Spinal cord (tissue), 10 donors: ENCODE measurements at places on chromosomes 16 and 17. TPM values are rescaled to one million over a fixed set of nuclear protein-coding genes. Genes with fewer than 3 reads are reported as not detected.

GRCh38 chr17:30378241-30378824 lies 394 bp upstream of the CPD start:
- H3K27ac ChIP-seq, result peak overlapping the region; percentile 94
- no peaks in the 10 kb centered on the region for H3K36me3 ChIP-seq
- peaks cover 8% of the 10 kb centered on the region for H3K4me1 ChIP-seq
- no peaks in the 10 kb centered on the region for H3K27me3 ChIP-seq
- DNase-seq, result no peak
- peak overlapping the region; percentile 78 for H3K4me3 ChIP-seq

DNA sequence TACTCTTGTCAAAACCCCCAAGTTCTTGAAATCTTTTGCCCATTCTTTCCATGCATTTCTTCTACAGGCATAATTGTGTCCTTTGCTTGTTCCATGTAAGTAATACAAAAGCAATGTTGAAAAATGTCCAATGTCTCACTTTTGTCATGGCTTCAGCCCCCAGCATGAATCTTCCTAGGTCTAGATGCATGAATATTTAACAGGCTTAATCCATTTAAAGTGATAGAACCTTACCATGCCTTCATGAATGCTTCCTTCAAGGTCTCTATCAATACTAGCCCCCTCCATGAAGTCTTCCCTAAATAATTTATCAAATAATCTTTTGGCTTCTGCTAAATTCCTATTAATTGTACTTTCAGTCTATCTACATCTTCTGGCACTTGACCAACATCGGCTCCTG lies 46.1 kb upstream of the ANKFY1 start:
- peaks cover 4% of the 10 kb centered on the region for H3K4me1 ChIP-seq
- no peak overlapping the region for H3K4me3 ChIP-seq
- no peaks in the 10 kb centered on the region for H3K27me3 ChIP-seq
- H3K36me3 ChIP-seq, result no peaks in the 10 kb centered on the region
- no peak for DNase-seq
- H3K27ac ChIP-seq, result peak overlapping the region; percentile 26

GRCh38 chr17:61414936-61415251 lies 15.3 kb downstream of the TBX2 start:
- peaks cover 35% of the 10 kb centered on the region for H3K27me3 ChIP-seq
- no peak overlapping the region for H3K4me3 ChIP-seq
- H3K36me3 ChIP-seq, result no peaks in the 10 kb centered on the region
- peaks cover 44% of the 10 kb centered on the region for H3K4me1 ChIP-seq
- DNase-seq, result no peak

DNA sequence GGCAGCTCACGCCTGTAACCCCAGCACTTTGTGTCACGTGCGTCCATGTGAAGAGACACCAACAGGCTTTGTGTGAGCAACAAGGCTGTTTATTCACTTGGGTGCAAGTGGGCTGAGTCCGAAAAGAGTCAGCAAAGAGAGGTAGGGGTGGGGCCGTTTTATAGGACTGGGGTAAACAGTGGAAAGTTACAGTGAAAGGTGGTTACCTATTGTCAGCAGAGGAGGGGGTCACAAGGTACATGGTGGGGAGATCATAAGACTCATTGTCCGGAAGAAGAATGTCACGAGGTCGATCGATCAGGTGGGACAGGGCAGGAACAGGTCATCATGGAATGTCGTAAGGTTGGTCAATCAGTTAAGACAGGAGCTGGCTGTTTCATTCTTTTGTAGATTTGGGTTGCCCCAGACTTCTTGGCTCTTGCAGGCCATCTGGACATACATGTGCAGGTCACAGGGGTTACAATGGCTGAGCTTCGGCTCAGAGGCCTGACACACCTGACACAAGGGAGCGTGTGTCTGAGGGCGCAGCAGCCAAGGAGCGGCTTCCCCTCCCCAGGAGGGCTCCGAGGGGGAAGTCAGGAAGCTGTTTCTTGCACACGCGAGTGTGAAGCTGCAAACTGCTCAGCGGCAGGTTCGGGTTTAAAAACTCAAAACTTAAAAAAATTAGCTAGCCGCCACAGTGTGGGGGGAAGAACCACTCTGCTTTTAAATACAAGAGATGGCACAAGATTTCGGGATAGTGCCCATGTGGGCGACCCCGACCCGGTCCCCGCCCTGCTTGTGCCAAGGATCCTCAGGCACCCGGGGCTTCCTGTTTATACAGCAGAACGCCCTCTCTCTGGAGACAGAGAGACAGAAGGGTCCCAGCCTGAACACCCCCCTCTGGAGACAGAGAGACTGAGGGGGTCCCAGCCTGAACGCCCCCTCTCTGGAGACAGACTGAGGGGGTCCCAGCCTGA lies 12.4 kb upstream of the TEX19 start:
- H3K27me3 ChIP-seq, result peaks cover 2% of the 10 kb centered on the region
- H3K4me1 ChIP-seq, result peaks cover 12% of the 10 kb centered on the region
- no peak overlapping the region for H3K4me3 ChIP-seq

DNA sequence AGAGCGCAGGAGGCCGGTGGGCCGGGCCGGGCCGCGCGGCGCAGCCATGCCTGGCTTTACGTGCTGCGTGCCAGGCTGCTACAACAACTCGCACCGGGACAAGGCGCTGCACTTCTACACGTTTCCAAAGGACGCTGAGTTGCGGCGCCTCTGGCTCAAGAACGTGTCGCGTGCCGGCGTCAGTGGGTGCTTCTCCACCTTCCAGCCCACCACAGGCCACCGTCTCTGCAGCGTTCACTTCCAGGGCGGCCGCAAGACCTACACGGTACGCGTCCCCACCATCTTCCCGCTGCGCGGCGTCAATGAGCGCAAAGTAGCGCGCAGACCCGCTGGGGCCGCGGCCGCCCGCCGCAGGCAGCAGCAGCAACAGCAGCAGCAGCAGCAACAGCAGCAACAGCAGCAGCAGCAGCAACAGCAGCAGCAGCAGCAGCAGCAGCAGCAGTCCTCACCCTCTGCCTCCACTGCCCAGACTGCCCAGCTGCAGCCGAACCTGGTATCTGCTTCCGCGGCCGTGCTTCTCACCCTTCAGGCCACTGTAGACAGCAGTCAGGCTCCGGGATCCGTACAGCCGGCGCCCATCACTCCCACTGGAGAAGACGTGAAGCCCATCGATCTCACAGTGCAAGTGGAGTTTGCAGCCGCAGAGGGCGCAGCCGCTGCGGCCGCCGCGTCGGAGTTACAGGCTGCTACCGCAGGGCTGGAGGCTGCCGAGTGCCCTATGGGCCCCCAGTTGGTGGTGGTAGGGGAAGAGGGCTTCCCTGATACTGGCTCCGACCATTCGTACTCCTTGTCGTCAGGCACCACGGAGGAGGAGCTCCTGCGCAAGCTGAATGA lies 606 bp downstream of the THAP11 start:
- H3K27ac ChIP-seq, result peak overlapping the region; percentile 85
- no peaks in the 10 kb centered on the region for H3K36me3 ChIP-seq
- H3K4me1 ChIP-seq, result peaks cover 46% of the 10 kb centered on the region
- DNase-seq, result no peak

GRCh38 chr17:1022278-1023024 lies 25.5 kb downstream of the TIMM22 start:
- H3K27ac ChIP-seq, result no peak overlapping the region
- DNase-seq, result no peak
- peaks cover 80% of the 10 kb centered on the region for H3K36me3 ChIP-seq
- no peaks in the 10 kb centered on the region for H3K27me3 ChIP-seq

DNA sequence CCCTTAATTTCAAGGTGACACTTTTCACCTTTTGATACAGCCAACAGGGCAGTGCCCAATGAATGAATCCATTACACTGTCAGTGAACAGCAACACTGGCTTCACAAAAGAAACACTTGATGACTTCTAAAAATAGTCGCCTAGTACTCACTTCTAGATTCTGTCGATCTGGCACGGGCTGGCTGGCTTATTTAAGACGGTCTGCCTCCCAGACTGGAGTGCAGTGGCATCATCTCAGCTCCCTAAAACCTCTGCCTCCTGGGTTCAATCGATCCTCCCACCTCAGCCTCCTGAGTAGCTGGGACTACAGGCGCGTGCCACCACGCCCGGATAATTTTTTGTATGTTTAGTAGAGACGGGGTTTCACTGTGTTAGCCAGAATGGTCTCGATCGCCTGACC lies 1.9 kb downstream of the NDUFAB1 start:
- H3K27ac ChIP-seq, result no peak overlapping the region
- H3K36me3 ChIP-seq, result peaks cover 43% of the 10 kb centered on the region
- no peaks in the 10 kb centered on the region for H3K27me3 ChIP-seq
- no peak overlapping the region for H3K4me3 ChIP-seq
- peaks cover 19% of the 10 kb centered on the region for H3K4me1 ChIP-seq
- no peak for DNase-seq

DNA sequence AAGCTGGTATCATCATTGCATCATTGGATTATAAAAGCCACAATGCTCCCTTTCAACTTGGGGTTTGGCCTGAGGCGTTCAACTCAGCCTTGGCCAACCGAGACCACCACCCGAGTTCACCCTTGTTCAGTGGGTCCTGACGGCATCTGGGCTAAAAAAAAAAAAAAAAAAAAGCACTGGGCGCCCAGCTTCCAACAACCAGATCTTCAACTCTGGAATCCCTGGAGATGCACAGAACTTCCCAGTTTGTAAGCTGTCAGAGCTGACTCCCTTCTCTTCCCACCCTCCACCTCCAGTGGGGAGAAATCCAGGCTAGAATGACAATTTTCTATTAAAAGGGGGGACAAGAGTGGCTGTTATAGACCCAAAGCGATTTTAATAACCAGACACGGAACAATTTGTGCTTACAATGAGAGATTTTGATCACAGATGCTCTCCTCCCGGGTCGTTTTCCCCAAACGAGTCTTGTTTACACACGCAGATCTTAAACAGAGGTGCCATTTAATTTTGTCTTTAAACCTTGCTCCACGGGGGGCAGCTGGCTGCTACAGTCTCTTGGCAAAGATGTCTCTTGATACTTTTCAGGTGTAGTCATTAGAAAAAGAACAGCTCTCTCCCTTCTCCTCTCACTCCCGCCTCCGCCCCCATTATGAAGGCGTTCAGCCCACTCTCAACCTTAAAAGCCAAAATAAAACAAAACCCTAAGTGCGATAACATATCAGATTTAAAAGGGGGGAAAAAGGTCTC lies 26.9 kb downstream of the GPRC5B start:
- H3K4me3 ChIP-seq, result no peak overlapping the region
- peaks cover 16% of the 10 kb centered on the region for H3K36me3 ChIP-seq
- no peak for DNase-seq
- peaks cover 66% of the 10 kb centered on the region for H3K4me1 ChIP-seq
- H3K27ac ChIP-seq, result peak overlapping the region; percentile 16
- no peaks in the 10 kb centered on the region for H3K27me3 ChIP-seq

GRCh38 chr17:74567397-74567796 lies at the start of gene CD300H:
Gene CD300H, minus strand, starts transcription at chr17:74567509.
- no peak for DNase-seq
- H3K27me3 ChIP-seq, result no peaks in the 10 kb centered on the region
- H3K4me1 ChIP-seq, result no peaks in the 10 kb centered on the region
- no peak within 1 kb of the TSS for H3K27ac ChIP-seq
- no peaks in the 10 kb centered on the region for H3K36me3 ChIP-seq

- H3K27me3 ChIP-seq, result no peaks in the 10 kb centered on the region
- H3K36me3 ChIP-seq, result peaks cover 5% of the 10 kb centered on the region
- H3K27ac ChIP-seq, result no peak overlapping the region
- no peak overlapping the region for H3K4me3 ChIP-seq
Measured at GRCh38 chr17:37213927-37214326, 161.9 kb upstream of the C17orf78 start.

- no peak overlapping the region for H3K27ac ChIP-seq
- H3K36me3 ChIP-seq, result peaks cover 45% of the 10 kb centered on the region
- no peak overlapping the region for H3K4me3 ChIP-seq
- no peak for DNase-seq
Measured at GRCh38 chr16:75226550-75227360, 8.0 kb downstream of the CTRB1 start.

DNA sequence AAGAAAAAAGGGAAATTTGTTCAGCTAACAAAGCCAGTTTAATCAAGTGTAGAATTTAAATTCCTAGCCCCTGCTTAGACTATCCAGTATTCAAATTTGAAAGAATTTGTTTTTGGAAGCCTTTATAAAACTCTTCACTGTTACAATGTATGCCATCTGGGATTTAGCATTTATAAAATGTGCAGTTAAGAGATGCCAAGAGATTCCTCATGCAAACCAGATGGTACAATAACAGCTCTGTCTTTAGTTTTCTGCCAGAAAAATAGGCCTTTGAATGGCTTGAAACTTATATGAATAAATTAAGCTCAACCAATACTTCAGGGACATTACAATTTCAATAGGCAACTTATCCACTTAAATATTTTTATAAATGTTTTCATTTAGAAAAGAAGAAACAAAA lies 6.8 kb upstream of the ANKS4B start:
- H3K4me1 ChIP-seq, result no peaks in the 10 kb centered on the region
- H3K27me3 ChIP-seq, result no peaks in the 10 kb centered on the region
- no peaks in the 10 kb centered on the region for H3K36me3 ChIP-seq
- H3K4me3 ChIP-seq, result no peak overlapping the region
- no peak for DNase-seq

DNA sequence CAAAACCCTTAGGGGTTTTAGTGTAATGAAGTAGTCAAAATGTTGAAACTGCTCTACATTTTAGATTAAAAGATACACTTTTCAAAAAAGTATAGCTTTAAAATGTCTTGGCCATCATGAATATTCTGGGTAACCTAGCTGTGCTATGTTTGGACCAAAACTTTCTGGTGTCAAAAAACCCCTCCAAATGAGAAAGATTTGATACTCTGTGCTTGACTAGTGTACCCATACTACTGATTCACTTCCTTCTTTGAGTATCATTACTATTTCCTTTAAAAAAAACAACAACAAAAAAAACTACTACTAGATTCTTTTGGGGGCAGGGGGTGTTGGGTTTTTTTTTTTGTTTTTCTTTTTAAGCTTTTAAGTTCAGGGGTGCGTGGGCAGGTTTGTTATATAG lies 37.3 kb downstream of the PTRH2 start:
- H3K27me3 ChIP-seq, result no peaks in the 10 kb centered on the region
- no peak for DNase-seq
- peaks cover 11% of the 10 kb centered on the region for H3K36me3 ChIP-seq
- H3K4me1 ChIP-seq, result no peaks in the 10 kb centered on the region
- H3K27ac ChIP-seq, result no peak overlapping the region

ANKFY1 gene
- 71.2 TPM for polyA plus RNA-seq

IRF8 gene
- 9.0 TPM for polyA plus RNA-seq

KRT17 gene
- polyA plus RNA-seq, result not detected

CDT1 gene
- polyA plus RNA-seq, result 11.3 TPM

HEATR9 gene
- 0.44 TPM for polyA plus RNA-seq

MEIOB gene
- polyA plus RNA-seq, result 1.7 TPM
